ENCODE measurements at places on chromosomes 11 and 22.

- DNase-seq, result no peak
These were observed 91.0 kb downstream of the TMPRSS5 start for GRCh38 chr11:113615098-113615497.

- DNase-seq, result peak; percentile 38
These were observed 117.5 kb downstream of the WNT7B start for GRCh38 chr22:45859231-45860161.

- DNase-seq, result no peak
These were observed 120.1 kb upstream of the OR9Q1 start for GRCh38 chr11:57903441-57904123.

GRCh38 chr11:12362857-12363256 is 14.5 kb upstream of the PARVA start:
- no peak for DNase-seq

DNA sequence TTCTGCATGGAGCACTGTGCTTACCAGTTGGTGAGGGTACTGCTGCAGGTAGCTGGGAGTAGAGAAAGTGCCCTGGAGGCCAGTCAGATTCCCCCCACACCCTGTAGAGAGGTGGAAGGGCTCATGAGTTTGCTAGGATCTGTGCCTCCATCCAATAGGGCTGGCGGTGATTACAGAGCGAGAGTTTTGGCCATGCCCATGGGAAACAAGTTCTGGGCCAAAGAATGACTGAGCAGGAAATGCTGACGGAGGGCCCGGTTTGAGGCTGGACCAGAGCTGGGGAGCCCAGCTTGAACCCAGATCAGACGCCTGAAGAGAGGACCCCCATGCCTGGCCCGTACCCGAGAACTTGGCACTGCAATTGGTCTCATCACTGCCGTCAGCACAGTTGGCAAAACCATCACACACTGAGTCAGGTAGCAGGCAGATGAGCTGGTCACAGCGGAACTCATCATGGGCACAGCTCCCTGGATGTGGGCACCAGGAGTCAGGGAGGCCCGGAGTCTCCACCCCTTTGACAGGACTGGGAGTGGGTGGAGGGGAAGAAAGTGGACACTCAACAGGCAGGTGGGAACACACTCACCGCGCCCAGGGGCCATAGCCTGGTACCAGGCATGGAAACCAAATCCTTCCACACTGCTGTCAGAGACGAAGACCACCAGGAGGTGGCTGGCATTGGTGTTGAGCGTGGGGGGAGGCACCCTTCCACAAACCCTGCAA is 2.1 kb downstream of the MFRP start:
- no peak for DNase-seq

GRCh38 chr11:71431271-71431670 is 16.9 kb downstream of the DHCR7 start:
- DNase-seq, result no peak

DNA sequence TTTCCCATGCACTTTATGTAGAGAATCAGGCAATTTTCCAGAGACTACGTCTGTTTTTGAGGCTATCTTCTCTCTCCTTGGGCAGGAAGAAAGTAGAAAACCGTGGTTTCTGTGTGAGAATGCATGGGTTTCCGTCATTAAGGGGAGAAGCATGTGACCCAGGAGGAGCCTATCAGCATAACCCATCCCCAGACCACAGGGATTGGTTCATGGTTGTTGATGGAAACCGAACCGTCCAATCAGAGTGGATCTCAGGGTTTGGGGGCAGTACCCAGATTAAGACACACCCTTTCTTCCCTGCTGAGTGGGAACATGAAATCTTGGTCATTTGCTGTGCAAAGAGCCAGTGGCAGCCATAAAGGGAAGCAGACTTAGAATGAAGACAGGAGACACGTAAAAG is 517.8 kb downstream of the MN1 start:
- DNase-seq, result no peak

DNA sequence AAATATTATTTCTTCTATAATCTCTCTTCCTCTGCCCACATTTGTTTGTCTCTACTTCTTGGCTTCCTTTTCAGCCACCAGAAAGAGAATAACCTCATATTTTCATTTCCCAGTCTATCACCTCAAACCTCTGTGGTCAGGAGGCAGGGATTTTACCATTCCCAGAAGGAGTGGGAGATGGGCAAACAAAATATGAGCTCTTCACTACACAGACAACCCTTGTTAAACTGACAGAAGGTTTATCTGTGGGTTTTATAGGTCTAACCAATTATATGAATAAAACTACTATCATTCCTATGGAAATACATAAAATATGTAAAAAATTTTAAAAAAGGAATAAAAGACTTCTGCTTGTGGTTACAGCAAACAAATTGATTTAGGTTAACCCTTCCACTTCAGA is 160.0 kb upstream of the TRPC6 start:
- DNase-seq, result no peak

DNA sequence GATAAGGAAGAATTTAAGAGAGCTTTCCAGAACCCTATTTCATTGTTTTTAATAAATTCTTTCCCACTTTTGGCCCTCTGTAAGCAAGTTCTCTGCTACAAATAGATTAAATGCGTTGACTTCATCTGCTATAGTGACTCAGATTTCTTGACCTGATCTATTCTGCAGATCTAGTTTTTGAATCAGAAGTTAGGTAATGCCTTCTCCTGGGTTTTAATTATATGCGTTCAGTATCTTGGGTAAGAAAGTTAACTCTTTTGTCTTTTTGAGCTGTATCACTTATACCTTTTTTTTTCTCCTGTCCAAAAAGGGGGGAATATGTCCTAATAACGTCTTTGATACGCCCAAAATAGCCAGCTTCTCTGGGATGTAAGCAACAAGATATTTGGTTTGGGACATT is 2.4 kb upstream of the HEPHL1 start:
- DNase-seq, result peak; percentile 27

GRCh38 chr22:46349681-46350080 is 14.2 kb downstream of the TRMU start:
- peak; percentile 7 for DNase-seq

GRCh38 chr11:12070446-12071267 is 39.7 kb upstream of the MICAL2 start:
- no peak for DNase-seq

- peak; percentile 82 for DNase-seq
These were observed 386.2 kb downstream of the TENM4 start for GRCh38 chr11:79054636-79055035.

DNA sequence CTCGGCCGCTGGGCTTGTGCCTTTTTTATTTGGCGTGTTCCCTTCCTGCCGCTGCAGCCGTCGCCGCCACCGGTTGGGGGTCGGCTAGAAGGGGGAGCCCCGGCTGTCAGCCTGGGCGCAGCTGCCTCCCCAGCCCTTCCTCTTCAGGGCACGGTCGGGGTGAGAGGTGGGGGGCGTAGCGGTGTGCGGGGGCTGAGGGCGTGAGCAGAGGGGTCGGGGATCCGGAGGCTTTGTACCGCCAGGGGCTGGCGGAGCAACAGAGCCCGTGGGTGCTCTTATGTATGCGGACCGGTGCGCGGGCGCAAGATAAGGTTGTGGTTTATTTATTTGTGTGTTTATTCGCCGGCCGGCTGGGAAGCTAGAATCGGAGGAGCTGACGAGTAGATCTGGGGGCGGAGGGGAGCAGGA is 477 bp downstream of the ZBTB16 start:
- peak; percentile 54 for DNase-seq

- no peak for DNase-seq
These were observed 19.3 kb upstream of the PAX6 start for GRCh38 chr11:31830406-31830805.
